Fibroblast of pulmonary artery (primary cell): ENCODE measurements at places on chromosomes 12 and 14.

DNA sequence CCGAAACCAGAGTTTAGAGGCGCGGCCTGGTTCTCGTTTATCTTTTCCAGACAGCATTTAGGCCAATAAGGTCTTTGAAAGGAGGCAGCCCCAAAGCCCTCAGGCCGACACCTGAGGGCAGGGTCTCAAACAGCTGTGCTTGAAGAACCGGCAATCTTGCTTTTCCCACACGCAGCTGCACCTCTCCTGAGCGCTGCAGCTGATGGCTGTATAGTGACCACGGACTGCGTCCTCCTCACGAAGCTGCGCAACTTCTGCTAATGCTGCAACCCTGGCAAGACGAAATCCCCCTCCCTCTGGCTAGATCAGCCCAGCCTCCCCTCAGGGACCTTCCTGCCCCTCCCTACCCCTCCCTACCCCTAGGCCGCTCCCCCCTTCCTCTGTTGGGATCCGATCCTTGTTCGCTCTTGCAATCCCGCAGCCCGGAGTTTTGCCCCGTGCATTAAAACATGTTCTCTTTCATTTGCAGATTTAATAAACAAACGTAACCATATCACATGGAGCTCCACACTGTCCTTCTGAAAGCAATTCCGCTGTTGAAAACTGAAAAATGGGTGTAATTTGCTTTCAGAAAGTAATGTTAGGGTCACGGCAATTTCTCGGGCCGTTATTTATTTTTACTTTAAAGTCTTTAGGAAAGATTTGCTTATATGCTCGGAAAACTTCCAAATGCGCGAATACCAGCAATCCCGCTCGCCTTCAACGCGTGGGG, 4.8 kb upstream of the PAX9 start:
- no peak for DNase-seq

- no peak for DNase-seq
These were observed 183.6 kb downstream of the CRADD start for GRCh38 chr12:93860668-93861373.

- no peak for DNase-seq
These were observed 130.2 kb downstream of the PELI2 start for GRCh38 chr14:56248442-56248841.

DNA sequence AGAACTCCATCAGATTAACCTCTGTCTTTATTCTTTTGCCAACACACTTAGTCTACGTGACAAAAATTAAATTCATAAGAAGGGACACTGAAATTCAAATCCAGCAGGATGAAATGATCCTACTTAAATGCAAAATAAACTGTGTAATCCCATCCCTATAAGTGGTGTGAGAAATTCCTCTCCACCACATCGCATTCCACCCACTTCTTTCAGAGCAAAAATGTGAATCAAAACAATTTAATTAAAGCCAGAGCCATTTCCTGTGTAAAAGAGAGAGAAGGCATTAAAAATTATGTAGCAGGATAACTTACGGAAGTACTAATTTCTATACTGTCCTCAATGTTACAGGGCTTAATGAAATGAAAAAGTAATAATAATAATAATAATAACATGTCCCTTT, 844.3 kb downstream of the GALC start:
- DNase-seq, result no peak

DNA sequence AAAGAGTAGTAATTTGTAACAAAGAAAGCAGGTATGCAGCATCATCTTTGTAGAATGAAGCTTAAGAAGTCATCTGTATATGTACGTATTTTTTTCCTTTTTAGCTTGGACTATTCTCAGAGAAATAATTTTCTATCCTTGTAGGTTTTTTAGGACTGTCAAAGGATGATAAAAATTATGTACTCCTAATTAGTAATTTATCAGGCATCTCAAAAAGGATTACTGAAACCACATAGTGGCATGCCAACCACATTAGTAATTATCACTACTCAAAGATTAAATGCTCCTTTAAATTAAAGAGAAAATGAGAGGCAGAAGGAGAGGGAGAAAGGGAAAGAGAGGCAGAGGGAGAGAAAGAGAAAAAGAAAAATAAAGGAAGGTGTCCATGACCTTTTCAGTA, 17.3 kb downstream of the TTC8 start:
- no peak for DNase-seq

DNA sequence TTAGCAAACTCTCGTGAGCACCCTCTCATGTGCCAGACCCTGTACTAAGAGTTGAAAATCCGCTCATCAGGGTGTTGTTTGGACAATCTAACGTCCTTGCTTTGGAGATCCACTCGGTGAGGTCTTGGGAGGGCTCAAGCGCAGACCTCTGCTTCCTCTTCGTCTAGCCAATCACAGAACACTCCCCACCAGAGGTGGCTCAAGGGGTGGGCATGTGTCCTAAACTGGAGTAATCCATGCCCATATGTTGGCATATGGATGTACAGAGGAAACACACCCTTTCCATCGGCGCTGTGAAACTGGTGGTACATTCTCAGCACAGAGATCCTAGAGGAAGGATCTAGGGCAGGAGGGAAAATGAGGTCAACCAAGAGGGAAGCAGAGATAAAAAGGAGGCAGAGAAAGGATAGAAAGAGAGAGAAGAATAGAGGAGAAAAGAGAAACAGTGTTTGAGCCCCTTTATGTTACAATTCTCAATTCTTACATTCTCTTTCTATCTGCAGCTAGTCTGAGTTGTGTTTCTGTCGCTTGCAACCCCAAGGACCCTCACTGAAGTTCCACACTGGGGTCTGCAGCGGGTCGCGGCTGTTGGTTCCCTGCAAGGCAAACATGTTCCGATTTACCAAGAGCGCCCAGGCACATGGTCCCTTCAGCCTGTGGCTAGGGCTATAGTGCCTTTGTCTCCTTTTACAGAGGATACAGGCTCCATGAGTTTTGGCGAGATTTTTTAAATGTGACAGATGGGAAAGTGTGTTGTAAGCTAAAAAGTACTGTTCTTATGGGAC, 40.5 kb downstream of the DLK1 start:
- no peak for DNase-seq

- DNase-seq, result peak; percentile 3
These were observed 83.8 kb downstream of the NRXN3 start for GRCh38 chr14:78253986-78254385.

DNA sequence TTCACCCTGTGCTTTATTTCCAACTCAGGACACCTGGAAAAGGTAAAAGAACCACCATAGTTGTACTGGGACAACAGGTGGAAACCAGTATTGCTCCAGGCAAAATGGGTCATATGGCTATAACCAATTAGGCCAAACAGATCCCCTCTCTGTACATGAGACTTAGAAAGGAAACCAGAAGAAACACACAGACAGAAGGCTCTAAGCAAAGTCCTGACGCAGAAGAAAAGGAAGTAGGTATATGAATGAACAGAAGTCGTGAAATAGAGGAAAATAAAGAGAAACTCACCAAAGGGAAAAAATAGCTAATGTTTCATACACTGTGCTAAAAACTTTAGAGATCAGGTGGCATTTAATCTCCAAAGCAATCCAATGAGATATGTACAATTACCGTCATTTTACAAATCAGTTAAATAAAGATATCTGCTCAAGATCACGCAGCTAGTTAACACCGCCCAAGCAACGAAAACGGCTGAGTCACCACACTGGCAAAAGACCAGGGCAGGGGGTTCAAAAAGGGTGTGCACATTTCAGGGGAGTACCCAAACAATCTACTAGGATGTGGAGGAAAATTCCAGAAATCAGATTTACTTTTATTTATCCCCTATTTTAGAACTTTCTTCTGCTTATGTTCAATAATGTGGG, 82.3 kb downstream of the ITPR2 start:
- no peak for DNase-seq

- DNase-seq, result peak; percentile 63
These were observed 6.2 kb upstream of the PLEKHH1 start for GRCh38 chr14:67526676-67527459.

GRCh38 chr14:51394384-51394783, 154.3 kb downstream of the TMX1 start:
- no peak for DNase-seq

DNA sequence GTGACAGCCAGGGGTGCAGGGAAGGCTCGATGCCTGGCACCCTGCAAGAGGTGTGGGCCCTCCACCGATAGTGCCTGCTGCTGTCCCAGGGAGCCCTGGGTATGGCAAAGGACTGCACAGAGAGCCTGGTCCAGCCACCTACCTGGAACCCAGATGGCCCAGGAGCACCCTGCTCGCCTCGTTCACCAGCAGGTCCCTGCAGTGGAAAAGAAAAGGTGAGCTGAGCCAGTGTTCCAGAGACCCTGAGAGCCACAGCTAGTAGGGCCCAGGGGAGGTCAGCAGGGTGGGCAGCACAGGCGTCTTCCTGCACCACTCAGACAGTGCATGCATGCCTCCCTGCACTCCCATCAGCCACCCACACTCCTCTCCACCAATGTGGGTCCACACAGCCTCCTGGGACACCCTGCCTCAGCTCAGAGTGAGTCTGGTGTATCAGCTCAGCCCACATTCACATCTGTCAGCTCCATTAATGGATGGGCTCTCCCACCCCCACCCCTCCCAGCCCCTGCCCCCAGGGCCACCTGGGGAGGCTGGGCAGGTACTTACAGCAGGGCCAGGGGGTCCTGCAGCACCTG, 20.2 kb downstream of the TMEM106C start:
- DNase-seq, result no peak

GRCh38 chr12:103469719-103470118, 26.0 kb downstream of the C12orf42 start:
- DNase-seq, result no peak

- no peak for DNase-seq
These were observed 163.3 kb downstream of the DACT1 start for GRCh38 chr14:58801086-58801485.

DNA sequence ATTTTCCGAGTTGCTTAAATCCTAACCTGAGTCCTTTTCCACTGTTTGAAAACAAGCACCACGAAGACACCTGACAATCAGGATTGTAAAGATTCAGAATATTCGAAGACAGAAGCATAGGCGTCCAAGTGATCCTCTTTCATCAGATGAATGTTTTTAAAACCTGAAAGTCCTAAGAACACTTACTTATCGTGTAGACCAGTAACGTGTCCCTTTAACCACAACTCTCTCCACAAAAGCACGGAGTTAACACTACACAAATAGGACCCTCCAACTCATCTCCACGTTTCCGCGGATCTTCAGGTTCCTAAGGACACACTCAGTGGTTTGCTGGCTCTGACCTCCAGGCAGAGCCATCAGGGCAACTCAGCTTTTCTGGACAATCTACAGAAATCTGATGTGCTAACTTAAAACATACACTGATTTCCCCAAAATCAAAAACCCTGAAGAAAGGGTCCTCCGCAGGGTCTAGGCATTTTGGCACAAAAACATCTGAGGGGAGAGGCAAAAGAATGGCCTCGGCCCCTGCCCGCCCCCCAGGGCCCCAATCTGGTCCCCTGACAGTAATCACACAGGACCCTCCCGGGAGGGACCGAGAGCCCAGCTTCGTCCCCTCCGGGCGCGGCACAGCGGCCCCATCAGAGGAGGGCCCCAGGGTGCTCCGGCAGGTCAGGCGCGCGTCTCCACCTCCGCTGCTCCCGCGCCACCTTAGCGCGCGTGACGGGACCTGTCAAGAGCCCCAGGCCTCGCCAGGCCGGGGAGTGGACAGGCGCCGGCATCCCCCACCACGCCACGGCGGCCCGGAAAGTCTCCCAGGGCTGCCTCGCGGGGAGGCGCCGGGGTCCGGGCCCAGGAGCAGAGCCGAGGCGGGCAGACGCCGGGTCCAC, 925 bp downstream of the DICER1 start:
- DNase-seq, result peak; percentile 24

DNA sequence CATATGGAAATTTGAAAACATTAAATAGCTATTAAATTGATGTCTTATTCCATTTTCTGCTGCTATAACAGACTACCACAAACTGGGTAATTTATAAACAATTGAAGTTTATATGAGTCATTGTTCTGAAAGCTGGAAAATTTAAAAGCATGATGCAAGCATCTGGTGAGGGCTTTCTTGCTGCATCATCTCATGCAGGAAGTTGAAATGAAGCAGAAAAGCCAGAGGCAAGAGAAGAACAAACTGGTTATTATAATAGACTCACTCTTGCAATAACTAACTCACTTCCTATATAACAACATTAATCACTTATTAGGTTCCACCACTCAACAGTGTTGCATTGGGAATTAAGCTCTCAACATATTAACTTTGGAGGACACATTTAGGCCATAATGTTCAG, 1277.4 kb downstream of the LRFN5 start:
- peak; percentile 91 for DNase-seq

DNA sequence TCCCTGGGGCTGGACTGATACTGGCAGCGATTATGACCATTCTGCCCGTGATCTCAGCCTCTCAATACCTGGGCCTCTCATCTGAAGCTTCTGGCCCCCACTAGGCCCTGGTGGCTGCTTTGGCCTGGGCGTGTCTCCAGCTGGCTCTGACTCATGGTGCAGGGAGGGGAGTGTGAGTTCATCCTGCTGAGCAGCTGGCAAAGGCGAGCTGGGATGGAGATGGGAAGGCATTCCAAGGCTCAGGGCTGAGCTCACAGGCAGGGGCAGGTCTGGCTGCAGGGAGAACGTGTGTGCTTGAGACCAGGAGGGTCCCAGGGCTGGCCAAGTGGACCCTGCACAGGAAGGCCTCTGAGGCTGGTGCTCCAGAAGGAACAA, 221.8 kb downstream of the TMEM121 start:
- DNase-seq, result no peak

- DNase-seq, result no peak
These were observed 3.5 kb upstream of the BDKRB1 start for GRCh38 chr14:96252323-96252998.

DNA sequence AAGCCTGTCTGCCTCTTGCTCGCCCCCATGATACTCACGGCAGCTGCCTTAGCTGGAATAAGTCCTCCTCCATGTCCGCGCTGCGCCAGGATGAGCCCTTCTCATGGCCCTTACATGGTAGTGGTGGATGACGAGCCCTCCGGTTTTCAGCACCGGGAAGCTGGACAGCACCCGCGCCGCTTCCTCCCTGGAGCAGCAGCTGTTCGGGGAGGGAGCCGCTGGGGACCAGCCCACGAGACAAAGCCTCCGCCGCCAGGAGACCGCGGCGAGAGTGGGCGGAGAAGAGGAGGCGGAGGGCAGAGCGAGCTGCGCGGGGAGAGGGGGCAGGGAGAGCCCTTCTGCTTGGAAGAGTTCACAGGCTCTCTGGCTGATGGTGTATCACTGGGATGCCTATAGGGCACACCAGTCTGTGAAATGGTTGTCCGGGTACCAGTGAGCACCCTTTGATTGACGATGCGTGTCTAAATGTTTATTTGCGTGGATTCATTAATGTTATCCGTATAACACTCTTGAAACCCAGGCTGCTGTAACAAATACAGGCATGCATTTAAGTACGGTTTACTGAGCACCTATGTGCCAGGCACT, at the start of gene SVOP:
SVOP (minus strand) TSS at position 273 of the 585 bp plus-strand sequence; CDS start at position 73, 200 bp downstream.
- DNase-seq, result peak; percentile 85

- peak; percentile 60 for DNase-seq
These were observed 85.9 kb upstream of the REP15 start for GRCh38 chr12:27610374-27610773.
